Astrocyte of the spinal cord (primary cell): ENCODE measurements at places on chromosomes 7 and 10.

DNA sequence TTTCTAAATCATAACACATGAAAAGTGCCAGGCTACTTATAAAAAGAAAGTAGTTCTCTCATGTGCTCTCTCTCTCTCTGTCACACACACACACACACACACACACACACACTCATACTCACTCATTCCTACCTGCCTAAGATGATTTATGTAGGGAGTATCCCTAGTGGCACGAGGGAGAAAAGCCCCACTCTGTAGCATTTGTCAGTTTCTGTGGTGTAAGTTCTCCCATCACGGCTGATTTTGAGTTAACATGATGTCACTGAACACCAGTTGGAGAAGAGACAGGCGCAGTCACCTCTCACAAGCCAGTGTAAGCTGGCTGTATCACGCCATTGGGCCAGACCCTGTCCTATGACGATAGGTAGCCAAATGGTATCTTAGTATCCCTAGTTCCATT, 395.4 kb downstream of the SFMBT2 start:
- DNase-seq: no peak

DNA sequence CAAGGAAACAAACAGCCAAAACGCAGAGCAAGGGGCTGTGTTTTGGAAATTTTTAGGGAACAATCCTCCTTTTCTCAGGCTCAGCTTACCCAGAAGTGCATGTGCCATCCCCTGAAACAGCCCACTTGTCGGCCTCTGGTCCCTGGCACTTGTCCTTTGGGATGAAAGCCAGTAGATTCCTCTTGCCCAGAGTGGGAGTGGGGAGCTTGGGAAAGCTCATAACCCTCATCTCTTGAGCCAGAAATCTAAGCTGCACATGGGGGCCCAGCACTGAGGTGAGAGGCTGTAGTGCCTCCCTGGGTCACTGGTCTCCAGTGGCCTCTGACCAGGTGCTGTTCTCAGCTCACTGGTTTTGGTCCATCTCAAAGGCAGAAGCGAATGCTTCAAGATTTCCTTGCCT, 150.3 kb downstream of the RNF216 start:
- no peak for DNase-seq

- peak; percentile 71 for DNase-seq
Measured at GRCh38 chr7:52944921-52945320, 90.5 kb upstream of the POM121L12 start.

- peak; percentile 24 for DNase-seq
Measured at GRCh38 chr7:134589491-134589941, 40.6 kb downstream of the AKR1B15 start.

- DNase-seq: peak; percentile 97
Measured at GRCh38 chr10:32413513-32413912, 32.4 kb upstream of the CCDC7 start.

DNA sequence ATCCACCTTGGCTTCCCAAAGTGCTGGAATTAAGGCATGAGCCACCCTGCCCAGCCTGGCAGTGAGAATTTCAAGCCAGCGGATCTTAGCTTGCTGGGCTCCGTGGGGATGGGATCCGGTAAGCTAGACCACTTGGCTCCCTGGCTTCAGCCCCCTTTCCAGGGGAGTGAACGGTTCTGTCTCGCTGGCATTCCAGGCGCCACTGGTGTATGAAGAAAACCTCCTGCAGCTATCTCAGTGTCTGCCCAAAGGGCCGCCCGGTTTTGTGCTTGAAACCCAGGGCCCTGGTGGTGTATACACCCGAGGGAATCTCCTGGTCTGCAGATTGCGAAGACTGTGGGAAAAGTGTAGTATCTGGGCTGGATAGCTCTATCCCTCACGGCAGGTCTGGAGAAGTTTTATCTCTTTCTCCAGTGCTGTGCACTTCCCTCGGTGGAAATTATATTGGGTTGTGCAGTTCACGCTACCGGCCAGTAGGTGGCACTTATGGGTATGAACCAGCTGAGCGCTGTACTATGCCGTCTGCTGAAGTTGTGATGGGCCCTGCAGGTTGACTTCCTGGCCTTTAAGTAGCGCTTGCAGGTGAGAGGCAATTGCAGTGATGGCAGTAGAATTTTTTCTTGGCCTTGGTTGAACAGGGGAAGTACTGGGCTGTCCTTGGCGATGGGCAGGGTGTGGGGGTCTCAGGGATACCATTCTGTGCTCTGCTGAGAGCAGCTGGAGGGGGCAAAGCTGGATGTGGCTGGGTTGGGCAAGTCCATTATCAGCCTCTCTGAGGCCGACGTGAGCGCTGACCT, 138.0 kb upstream of the MTPN start:
- DNase-seq: peak; percentile 45

DNA sequence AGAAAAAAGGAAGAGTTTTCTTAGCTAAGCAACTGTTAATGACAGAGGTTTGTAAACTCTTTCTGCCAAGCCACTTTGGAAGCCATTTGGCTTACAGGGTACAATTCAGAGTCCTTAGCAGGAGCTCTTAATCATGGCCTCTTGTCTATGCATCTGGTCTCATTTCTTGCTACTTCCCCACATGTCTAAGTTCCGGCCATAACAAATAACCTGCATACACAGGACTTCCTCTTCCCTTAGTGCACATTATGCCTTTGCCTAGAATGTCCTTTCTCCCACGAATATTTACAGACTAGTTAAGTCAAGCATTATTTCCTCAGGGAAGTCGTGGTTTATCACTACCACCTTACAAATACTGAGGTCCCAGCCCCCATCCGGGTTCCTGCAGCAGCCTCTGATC, 8.6 kb upstream of the UPF2 start:
- no peak for DNase-seq

DNA sequence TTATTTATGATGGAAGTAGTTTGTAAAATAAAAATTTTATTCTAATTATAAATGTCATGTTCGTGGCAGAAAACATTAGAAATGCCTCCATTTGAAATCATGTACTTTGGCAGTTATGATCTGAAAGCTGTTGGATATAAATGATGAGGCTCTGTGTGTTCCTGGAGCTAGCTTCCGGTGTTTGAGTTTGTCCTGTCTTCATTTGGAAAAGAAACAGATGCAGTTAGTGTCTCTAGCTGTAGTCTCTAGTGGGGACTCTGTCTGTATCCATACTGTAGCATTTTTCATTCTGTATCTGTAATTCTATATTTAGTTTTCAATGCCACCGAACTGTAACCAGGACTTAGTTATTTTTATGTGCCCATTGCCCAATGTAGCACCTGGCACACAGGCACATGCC, 197.0 kb upstream of the FZD1 start:
- no peak for DNase-seq

DNA sequence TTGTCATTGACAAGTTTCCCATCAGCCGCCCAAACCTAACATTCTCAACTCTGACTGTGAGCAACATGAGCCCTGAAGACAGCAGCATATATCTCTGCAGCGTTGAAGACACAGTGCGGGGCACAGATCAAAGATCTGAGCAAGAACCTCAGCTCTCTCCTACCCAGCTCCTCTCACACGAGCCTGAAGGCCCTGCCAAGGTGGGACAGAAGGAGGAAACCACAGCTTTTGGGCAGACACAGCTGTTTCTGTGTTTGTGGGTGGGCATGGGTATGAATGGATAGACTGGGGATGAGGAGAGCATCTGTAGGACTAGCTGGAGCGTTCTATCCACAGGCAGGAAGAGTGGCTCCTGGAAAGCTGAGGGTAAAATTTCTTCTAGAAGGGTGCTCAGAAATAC, 8.5 kb upstream of the PRSS1 start:
- DNase-seq: no peak

- no peak for DNase-seq
Measured at GRCh38 chr7:27762062-27762461, 22.1 kb downstream of the TAX1BP1 start.

DNA sequence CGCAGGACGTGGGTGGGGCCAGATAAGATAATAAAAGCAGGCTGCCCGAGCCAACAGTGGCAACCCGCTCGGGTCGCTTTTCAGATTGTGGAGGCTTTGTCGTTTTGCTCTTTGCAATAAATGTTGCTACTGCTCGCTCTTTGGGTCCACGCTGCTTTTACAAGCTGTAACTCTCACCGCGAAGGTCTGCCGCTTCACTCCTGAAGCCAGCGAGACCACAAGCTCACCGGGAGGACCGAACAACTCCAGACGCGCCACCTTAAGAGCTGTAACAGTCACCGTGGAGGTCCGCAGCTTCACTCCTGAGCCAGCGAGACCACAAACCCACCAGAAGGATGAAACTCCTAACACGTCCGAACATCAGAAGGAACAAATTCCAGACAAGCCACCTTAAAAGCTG, 286.6 kb upstream of the MAGI2 start:
- no peak for DNase-seq

- no peak for DNase-seq
Measured at GRCh38 chr7:22275661-22276060, 81.3 kb downstream of the RAPGEF5 start.

GRCh38 chr10:51439645-51440044, 259.8 kb downstream of the CSTF2T start:
- DNase-seq: no peak

- peak; percentile 38 for DNase-seq
Measured at GRCh38 chr10:43479275-43479674, 42.4 kb downstream of the ZNF487 start.

DNA sequence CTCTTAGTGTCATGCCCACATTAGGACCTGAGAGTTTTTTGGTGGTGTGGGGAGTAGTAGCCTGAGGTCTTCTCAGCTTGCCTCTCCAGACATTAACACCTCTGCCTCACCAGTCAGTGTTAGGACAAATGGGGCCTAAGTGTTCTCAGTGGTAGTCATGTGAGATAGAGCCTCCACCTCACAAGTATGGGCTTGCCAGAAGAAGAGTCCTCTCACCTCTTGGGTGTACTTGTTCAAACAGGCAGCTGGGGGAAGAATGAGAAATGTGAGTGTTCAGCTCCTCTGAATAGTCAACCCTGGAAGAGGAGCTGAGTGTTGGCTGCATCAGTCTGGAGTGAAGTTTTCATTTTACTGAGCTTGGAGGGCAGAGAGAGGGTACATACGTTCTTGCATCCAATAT, 464.6 kb downstream of the POM121L12 start:
- no peak for DNase-seq

GRCh38 chr7:47600199-47601118, 18.5 kb upstream of the TNS3 start:
- peak; percentile 78 for DNase-seq

DNA sequence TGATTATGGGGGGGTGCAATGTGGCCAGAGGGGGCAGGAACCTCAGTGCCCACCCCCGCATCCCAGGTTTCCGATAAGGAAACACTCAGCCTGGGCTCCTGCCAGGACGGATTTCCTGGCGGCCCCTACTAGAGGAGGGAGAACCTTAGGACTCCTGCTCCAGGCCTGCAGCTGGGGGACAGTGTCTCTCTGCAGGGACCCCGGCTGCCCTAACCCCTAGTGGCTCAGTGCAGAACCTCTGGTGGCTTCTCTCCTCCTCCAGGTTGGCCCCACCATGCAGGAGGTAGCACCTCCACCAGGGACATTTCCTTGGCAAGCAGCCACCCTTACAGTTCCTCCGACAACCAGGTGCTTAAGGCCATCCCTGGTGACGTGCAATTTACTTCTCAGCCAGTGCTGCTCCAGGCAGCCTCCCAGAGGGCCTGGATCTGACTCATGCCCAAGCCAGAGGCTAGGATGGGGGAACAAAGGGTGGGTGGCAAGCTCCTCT, 31.9 kb downstream of the SH2B2 start:
- DNase-seq: peak; percentile 16

DNA sequence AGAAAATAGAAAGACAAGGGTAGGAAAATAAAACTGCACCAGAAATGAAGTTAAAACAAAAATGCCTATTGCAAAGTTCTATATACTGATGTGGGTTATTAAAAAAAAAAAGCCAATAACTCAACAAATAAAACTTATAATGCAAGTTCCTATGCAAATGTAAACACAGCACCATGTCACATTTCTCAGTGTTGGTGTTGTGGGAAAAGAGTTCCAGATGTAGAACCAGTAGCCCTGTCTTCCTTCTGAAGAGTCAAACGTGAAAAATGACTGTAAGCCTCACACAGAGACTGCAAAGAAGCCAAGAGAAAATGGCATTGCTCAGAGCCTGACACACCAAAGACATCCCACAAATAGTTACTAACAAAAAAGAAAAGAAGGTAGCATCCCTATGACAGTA, 10.1 kb downstream of the PON2 start:
- peak; percentile 19 for DNase-seq

DNA sequence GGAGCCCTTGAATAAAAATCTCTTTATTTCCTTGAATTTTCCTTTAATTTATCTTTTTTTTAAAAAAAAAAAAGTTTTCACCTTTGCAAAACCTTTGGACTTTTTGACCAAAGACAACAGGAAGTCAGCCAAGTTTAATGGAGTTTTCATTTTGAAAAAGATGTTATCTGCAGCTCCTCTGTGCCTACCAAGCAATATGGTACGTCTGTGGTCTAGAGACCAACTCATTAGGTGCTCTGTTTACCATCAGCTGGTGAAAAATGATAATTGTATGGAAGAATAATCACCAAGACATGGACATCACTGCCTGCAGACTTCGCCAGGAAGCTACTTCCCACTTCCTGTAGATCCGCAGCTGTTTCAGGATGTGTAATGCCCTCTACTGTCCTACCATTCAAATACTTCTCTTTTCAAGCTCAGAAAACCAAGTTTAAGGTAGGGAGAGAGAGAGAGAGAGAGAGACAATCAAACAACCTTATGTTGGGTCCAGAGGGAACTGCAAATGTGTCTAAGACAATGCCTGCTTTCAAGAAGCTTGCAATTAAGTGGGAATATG, 18.7 kb downstream of the PLXNA4 start:
- DNase-seq: peak; percentile 39

DNA sequence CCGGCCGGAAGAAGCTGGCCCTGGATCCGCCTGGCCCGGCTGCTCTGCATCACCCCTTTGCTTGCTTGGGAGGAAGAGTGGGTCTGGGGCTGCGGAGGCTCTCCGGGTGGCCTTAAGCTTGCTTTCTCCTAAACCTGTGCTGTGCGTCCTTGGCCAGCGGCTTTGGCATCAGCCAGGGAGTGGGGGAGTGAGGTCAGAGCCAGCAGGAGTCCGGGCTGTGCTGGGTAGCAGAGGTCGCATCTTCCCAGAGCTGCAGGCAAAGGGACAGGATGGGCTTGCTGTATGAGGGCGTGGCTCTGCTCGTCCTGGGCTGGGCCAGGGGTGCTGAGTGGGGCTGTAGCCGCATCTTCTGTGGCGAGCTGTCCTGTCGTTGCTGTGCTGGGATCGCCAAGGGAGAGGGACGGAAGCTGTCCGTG, 21.1 kb downstream of the BNIP3 start:
- no peak for DNase-seq
